ENCODE measurements at places on chromosomes 7 and 10.

DNA sequence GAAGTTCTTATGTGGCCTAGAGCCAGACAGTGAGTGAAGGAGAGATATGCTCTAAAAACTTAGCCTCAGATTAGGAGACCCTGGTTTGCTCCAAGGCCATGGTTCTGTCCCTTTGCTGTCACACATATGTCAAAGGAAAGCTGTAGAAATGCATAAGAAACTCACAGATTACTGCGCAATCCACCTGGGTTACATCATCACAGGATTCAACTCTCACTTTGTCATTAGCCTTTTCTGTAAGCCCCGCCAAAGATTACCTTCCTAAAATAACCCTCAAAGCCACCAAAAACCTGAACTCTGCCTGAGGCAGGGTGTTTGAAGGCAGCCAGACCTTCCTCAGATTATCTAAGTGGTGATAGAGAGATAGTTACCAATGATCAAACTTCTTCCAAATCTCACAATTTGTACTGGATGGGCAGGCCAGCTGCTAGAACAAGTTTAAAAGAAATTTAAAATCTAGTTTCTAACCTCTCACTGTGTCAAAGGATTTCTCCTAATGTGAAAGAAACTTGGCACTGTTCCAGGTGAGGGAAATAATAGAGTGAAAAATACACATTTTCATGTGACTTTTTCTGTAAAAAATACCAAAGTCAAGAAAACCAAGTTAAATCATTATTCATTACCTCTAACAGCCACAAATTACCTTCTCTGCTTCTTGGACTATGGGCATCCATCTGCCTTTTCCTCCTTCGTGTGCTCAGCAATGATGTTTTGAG, 567.2 kb downstream of the SUGCT start:
- DNase-seq = no peak

DNA sequence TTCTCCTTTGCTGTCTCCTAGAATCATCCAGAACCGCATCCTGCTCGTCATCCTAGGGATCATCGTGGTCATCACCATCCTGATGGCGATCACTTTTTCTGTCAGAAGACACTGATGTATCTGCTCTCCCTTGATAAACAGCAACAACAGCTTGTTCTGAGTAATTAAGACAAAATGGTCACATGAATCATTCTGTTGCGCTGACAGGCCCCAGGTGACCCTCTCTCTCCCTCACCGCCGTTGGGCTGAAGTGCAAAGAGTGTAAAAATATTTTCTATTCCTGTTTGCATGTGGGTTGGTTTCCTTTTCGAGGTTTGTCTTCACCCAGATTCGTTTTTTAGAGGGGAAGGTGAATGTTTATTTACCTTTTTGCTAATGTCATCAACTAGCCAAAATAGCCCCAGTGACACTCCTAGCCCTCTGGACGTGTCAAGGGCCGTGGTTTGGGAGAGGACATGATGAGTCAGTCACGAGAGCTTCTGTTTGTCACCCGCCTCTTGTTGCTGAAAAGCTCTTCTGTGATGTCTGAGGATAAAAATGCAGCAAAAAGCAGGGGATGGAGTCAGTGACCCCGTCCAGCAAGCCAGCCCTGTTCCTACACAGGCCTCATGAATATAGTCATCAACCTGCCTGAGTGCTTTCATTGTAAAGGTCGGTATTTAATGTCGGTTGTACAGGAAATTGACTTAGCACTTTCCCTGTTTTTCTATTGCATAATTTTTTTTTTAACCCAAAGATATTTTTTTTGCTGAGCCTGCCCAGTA, 134.6 kb upstream of the TCF7L2 start:
- no peak for DNase-seq

- DNase-seq = no peak
These were observed 199.0 kb downstream of the DOCK4 start for GRCh38 chr7:112007185-112007584.

- no peak for DNase-seq
These were observed 2.1 kb downstream of the TBX20 start for GRCh38 chr7:35251606-35252310.

All from stimulated activated CD4-positive, alpha-beta T cell treated with anti-CD3 and anti-CD28 coated beads, Interleukin-4, amount 100 ng/mL, for 1 hour (primary cell).